ENCODE measurements at places on chromosomes 12 and 14. TPM values are rescaled to one million over a fixed set of nuclear protein-coding genes. Genes with fewer than 3 reads are reported as not detected.
A peak's percentile ranks its signal among the peaks of the same experiment; 100 is the strongest.

The RERGL gene
- total RNA-seq, result 3.7 TPM

The TMEM233 gene
- 0.72 TPM for total RNA-seq

The AMN gene
- 4.6 TPM for total RNA-seq

The ASCL4 gene
- not detected for total RNA-seq

- H3K27ac ChIP-seq, result peak overlapping the region; percentile 87
- peaks cover 4% of the 10 kb centered on the region for H3K4me1 ChIP-seq
- peak; percentile 94 for DNase-seq
- peak overlapping the region; percentile 39 for H3K4me3 ChIP-seq
- H3K27me3 ChIP-seq, result no peaks in the 10 kb centered on the region
These were observed 25.2 kb upstream of the KRT78 start for GRCh38 chr12:52873832-52874572.

- no peak for DNase-seq
- H3K4me1 ChIP-seq, result peaks cover 3% of the 10 kb centered on the region
- no peaks in the 10 kb centered on the region for H3K36me3 ChIP-seq
- H3K4me3 ChIP-seq, result no peak overlapping the region
These were observed 89.7 kb downstream of the CAND1 start for GRCh38 chr12:67358781-67359338.

DNA sequence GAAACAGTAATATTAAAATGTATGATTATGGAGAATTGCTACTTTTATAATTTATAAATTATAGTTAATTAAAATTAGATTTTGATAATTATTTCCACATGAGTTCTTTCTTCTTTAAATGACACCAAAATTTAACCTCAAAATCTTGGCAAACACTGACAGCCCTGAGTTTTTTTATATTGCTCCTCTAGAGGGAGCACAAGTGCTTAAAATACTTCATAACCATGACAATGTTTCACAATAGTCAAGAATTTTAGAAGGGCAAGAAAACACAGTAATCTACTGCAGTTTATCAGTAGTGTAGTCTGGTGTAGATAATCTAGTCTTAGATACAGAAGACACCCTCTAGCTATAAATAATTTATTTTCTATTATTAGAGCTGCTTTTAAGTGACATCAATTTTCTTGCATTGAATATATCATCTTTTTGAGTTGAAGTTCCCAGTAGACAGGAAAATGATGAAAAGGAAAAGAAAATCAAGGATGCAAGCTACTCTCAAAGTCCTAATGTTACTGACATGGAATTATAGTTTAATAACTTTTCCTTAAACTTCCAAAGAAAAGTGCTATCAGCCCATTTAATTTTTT lies 14.3 kb upstream of the PTGER2 start:
- no peak for DNase-seq
- H3K4me1 ChIP-seq, result no peaks in the 10 kb centered on the region
- H3K4me3 ChIP-seq, result no peak overlapping the region
- H3K27ac ChIP-seq, result no peak overlapping the region
- no peaks in the 10 kb centered on the region for H3K27me3 ChIP-seq

DNA sequence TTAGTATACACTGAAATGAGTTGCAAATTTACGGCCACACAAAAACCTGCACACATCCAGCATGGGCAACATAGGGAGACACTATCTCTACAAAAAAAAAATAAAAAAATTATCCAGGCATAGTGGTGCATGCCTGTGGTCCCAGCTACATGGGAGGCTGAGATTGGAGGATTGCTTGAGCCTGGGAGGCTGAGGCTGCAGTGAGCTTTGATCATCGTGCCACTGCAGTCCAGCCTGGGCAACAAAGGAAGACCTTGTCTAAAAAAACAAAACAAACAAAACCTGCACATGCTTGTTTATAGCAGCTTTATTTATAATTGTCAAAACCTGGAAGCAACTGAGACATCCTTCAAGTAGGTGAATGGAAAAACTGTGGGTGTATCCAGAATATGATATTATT lies 4.9 kb upstream of the TOMM20L start:
- H3K4me3 ChIP-seq, result no peak overlapping the region
- H3K4me1 ChIP-seq, result no peaks in the 10 kb centered on the region
- no peaks in the 10 kb centered on the region for H3K27me3 ChIP-seq
- no peak for DNase-seq
- no peaks in the 10 kb centered on the region for H3K36me3 ChIP-seq
- no peak overlapping the region for H3K27ac ChIP-seq

- H3K4me3 ChIP-seq, result no peak overlapping the region
- no peaks in the 10 kb centered on the region for H3K27me3 ChIP-seq
- DNase-seq, result no peak
- H3K27ac ChIP-seq, result no peak overlapping the region
- H3K36me3 ChIP-seq, result no peaks in the 10 kb centered on the region
These were observed 513.4 kb downstream of the MED13L start for GRCh38 chr12:115763982-115764621.

GRCh38 chr14:103716091-103716801 lies 636 bp downstream of the ZFYVE21 start:
- peak overlapping the region; percentile 26 for H3K27ac ChIP-seq
- H3K36me3 ChIP-seq, result no peaks in the 10 kb centered on the region
- H3K4me3 ChIP-seq, result peak overlapping the region; percentile 65

GRCh38 chr12:106305376-106305775 lies 2.8 kb downstream of the TCP11L2 start:
- peaks cover 7% of the 10 kb centered on the region for H3K4me1 ChIP-seq
- H3K27ac ChIP-seq, result no peak overlapping the region
- no peak for DNase-seq
- H3K4me3 ChIP-seq, result no peak overlapping the region

- no peaks in the 10 kb centered on the region for H3K36me3 ChIP-seq
- no peaks in the 10 kb centered on the region for H3K4me1 ChIP-seq
- H3K4me3 ChIP-seq, result no peak overlapping the region
- no peak for DNase-seq
These were observed 16.2 kb downstream of the PRORP start for GRCh38 chr14:35138585-35138984.

DNA sequence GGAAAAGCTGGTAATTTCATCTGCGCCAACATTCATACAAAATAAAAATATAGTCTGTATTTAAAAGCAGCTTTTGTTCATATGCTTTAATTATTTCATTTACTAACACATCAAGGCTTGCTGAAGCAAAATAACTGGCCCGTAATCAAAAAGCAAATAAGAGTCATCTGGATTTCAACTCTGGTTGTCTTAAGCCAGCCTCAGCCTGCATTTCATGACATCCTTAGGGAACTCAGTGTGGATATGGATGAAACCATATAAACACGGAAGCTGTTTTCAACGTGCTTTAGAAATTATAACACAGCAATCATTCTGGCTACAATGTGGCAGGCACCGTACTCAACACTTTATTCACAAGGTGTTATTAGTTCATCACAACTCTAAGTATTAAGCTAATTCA lies 852 bp downstream of the COX16 start:
- DNase-seq, result no peak
- H3K4me3 ChIP-seq, result peak overlapping the region; percentile 73
- no peaks in the 10 kb centered on the region for H3K27me3 ChIP-seq
- H3K27ac ChIP-seq, result no peak overlapping the region
- no peaks in the 10 kb centered on the region for H3K36me3 ChIP-seq

GRCh38 chr12:58301038-58301729 lies 359.8 kb downstream of the ATP23 start:
- no peaks in the 10 kb centered on the region for H3K36me3 ChIP-seq
- DNase-seq, result no peak
- H3K27ac ChIP-seq, result no peak overlapping the region
- no peak overlapping the region for H3K4me3 ChIP-seq
- H3K27me3 ChIP-seq, result no peaks in the 10 kb centered on the region

- no peaks in the 10 kb centered on the region for H3K27me3 ChIP-seq
- H3K4me3 ChIP-seq, result peak within 1 kb of the TSS; percentile 20
- no peak for DNase-seq
- no peak within 1 kb of the TSS for H3K27ac ChIP-seq
- H3K36me3 ChIP-seq, result no peaks in the 10 kb centered on the region
These were observed at the start of gene JAG2 for GRCh38 chr14:105168496-105168978. TSS of gene JAG2 (minus strand) at chr14:105168776. CDS start at chr14:105168420, 356 bp downstream.

DNA sequence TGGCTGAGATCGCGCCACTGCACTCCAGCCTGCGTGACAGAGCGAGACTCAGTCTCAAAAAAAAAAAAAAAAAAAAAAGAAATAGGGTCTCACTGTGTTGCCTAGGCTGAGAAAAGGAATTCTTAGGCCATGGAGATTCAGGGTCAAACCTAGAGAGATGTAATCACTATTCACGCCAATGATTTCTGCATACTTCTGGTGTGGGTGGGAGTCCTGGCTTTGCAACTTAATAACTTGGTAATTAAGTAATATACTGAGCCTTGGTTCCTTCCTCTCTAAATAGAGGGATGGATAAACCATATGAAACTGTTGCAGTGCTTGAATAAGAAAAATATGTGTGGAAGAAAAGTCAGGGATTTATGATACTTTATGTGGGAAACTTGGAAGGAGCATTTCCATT lies 2.7 kb downstream of the ZNF410 start:
- H3K4me1 ChIP-seq, result peaks cover 3% of the 10 kb centered on the region
- no peaks in the 10 kb centered on the region for H3K36me3 ChIP-seq
- no peak for DNase-seq
- no peak overlapping the region for H3K4me3 ChIP-seq
- H3K27ac ChIP-seq, result no peak overlapping the region
- H3K27me3 ChIP-seq, result no peaks in the 10 kb centered on the region

DNA sequence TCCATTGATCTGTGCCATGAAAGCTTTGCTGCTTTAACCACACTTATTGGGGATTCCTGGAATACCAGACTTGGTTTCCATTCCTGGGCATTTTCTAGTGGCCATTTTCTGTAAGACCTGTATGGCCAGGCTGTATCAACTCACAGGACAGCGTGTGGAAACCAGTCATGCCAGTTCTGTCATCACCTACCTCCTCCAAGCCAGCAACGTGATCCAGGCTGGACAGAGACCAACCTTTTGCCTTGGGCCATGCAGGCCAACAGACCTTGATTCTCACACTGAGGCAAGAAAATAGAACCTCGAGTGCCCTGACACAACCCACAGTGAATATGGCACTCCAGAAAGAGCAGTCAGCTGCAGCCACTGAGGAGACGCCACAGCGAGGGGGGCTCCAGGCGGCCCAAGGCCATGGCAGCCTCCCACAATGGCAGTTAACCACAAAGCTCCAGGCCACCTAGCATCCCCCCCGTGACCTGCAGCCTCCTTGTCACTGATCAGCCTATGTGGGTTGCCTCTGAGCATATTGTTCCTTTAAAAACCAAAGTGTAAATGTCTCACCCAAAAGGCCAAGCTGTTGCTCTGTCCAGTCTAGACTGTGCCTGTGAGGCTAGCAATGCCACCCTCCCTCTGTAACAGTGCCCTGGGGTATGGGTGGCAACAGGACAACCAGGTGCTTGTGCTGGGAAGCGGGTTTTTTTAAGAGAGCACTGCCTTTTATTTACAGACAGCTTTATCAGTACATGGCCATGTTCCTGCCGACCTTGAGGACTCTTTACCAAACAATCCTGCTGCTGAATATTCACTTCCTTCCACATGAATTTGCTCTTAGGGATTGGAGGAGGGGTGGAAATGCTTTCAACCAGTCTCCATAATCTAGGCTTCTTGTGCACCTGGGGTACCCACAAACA lies 168.7 kb upstream of the HIF1A start:
- DNase-seq, result no peak
- H3K27me3 ChIP-seq, result no peaks in the 10 kb centered on the region

- H3K27ac ChIP-seq, result no peak overlapping the region
- H3K4me3 ChIP-seq, result no peak overlapping the region
- DNase-seq, result no peak
- H3K36me3 ChIP-seq, result no peaks in the 10 kb centered on the region
- H3K4me1 ChIP-seq, result no peaks in the 10 kb centered on the region
- no peaks in the 10 kb centered on the region for H3K27me3 ChIP-seq
These were observed 399.0 kb downstream of the NAV3 start for GRCh38 chr12:78229591-78230101.

DNA sequence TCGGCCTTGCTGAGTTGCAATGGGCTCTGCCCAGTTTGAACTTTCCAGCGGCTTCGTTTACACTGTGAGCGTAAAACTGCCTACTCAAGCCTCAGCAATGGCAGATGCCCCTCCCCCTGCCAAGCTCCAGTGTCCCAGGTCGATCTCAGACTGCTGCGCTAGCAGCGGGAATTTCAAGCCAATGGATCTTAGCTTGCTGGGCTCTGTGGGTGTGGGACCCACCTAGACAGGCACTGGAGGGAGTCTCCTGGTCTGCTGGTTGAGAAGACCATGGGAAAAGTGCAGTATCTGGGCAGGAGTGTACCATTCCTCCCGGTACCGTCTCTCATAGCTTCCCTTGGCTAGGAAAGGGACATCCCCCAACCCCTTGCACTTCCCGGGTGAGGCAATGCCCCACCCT lies 88.2 kb downstream of the KLHL28 start:
- H3K27me3 ChIP-seq, result no peaks in the 10 kb centered on the region
- H3K36me3 ChIP-seq, result no peaks in the 10 kb centered on the region
- H3K27ac ChIP-seq, result no peak overlapping the region

All from ovary (tissue), 10 donors.